ENCODE measurements at places on chromosomes 4 and X. TPM values are rescaled to one million over a fixed set of nuclear protein-coding genes. Genes with fewer than 3 reads are reported as not detected.

The SH3D19 gene
- total RNA-seq, result 0.42 TPM

The SLC16A2 gene
- total RNA-seq, result 0.65 TPM

The EDA2R gene
- total RNA-seq, result 0.44 TPM

The BEND4 gene
- total RNA-seq, result 0.49 TPM

The TRIM61 gene
- 2.6 TPM for total RNA-seq

The ARX gene
- total RNA-seq, result not detected

DNA sequence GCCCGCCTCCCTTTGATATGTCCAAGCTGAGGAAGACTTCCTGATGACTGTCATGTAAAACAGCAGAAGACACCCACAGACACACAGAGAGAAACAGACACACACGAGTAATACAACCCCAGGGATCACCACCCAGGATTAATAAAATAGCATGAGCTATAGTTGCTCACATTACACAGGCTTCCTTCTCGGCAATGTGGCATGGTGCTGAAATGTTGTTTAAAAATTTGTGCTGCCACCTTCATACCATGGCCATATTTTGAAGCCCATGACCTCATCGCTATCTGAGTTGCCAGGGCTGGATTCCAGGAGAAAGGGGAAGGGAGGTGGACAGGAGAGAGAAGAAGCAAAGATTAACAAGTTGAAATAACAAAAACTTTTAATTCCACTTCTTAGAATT lies 111.7 kb downstream of the SYNPO2 start:
- H3K36me3 ChIP-seq, result no peaks in the 10 kb centered on the region
- H3K27me3 ChIP-seq, result peaks cover 2% of the 10 kb centered on the region
- no peak for DNase-seq
- H3K4me3 ChIP-seq, result no peak overlapping the region
- H3K4me1 ChIP-seq, result no peaks in the 10 kb centered on the region
- H3K27ac ChIP-seq, result no peak overlapping the region

DNA sequence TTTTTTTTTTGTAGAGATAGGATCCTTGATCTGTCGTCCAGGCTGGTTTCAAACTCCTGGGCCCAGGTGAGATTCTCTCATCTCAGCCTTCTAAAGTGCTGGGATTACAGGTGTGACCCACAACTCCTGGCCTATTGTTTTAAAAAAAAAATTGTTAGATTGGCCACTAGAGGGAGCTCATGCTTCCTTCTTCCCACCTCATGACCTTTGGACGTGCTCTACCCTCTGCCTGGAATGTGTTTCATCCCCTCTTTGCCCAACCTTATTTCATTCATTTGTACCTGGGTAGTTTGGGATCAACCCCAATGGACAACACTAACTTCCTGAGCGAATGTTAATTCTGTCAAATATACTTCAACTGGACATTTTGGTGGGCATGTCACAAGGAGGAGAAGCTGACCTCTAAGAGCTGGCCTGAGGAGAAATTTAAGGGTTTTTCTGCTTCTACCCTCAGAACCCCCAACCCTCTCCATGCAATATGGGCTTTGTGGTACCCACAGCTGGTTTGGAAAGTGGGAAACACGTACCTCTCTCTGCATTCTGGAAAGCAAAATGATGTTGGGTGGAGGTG lies 6.4 kb downstream of the PPEF2 start:
- H3K4me1 ChIP-seq, result no peaks in the 10 kb centered on the region
- DNase-seq, result no peak
- H3K36me3 ChIP-seq, result no peaks in the 10 kb centered on the region
- H3K27ac ChIP-seq, result no peak overlapping the region

DNA sequence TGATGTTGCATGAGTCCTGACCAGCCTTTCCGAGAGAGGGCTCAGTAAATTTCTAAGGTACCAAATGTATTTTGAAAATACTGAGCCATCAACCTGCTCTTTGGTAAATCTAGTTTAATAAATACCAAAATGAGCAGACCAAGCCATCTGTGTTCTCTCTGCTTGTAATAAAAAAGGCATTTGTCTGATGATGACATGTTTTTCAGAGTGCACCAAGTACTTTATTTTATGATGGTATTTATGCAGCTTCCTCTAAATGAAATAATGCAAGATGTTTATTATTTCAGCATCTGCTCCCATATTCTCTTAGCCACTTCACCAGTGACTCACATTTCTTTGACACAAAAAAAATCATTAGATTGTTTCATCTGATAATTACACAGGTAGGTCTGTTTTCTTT lies 700.5 kb downstream of the TRIML1 start:
- no peak overlapping the region for H3K4me3 ChIP-seq
- H3K27ac ChIP-seq, result no peak overlapping the region
- H3K27me3 ChIP-seq, result no peaks in the 10 kb centered on the region
- no peaks in the 10 kb centered on the region for H3K36me3 ChIP-seq
- no peaks in the 10 kb centered on the region for H3K4me1 ChIP-seq

DNA sequence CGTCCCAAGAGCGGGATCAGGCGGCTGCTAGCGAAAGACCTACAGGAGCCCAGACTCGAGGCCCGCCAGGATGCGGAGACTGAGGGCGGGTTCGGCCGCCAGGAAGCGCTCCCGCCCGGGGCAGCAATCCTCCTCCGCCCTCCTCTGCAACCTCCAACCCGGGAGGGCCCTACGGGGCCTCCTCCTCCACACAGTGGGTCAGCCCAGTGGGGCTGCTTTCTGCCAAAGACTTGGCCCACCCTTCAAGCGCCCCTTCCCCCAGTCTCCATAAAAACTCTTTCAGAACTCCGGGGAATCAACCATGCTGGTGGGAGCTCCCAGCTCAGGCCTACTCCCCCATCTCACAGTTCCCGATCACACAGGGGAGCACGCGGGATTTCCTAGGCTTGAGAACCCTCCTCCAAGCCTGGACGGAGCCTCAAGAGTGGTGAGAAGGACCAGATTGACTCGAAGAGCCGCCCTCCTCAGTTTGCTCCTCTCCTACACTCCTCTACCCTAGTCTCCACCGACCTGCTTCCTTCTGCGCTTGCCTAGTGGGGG lies 77.5 kb downstream of the RLIM start:
- H3K27me3 ChIP-seq, result no peaks in the 10 kb centered on the region
- peak overlapping the region; percentile 25 for H3K27ac ChIP-seq
- DNase-seq, result no peak
- H3K4me1 ChIP-seq, result peaks cover 8% of the 10 kb centered on the region
- peak overlapping the region; percentile 90 for H3K4me3 ChIP-seq
- no peaks in the 10 kb centered on the region for H3K36me3 ChIP-seq

Measured in naive thymus-derived CD8-positive, alpha-beta T cell (primary cell).